ENCODE measurements at places on chromosomes 4 and X.

DNA sequence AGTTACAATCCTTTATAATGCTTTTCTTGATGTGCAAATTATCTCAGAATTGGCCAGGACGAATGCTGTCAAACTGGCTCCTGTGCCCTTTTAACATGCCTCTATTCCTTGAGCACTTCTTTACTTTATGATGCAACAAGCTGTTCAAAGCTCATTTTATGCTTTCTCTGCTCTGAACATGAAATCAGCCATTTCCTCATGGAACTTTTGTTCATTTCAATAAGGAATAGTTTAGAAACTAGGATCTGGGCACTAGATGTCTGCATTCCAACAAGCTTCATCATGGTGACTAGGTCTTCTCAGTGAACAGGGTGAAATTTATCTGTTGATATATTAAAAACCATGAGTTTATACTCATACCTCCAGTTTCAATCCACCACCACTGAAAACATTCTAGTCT, 87.3 kb upstream of the TEX13A start:
- no peak for DNase-seq

- DNase-seq: no peak
Measured at GRCh38 chrX:23749576-23749975, 6.5 kb upstream of the ACOT9 start.

DNA sequence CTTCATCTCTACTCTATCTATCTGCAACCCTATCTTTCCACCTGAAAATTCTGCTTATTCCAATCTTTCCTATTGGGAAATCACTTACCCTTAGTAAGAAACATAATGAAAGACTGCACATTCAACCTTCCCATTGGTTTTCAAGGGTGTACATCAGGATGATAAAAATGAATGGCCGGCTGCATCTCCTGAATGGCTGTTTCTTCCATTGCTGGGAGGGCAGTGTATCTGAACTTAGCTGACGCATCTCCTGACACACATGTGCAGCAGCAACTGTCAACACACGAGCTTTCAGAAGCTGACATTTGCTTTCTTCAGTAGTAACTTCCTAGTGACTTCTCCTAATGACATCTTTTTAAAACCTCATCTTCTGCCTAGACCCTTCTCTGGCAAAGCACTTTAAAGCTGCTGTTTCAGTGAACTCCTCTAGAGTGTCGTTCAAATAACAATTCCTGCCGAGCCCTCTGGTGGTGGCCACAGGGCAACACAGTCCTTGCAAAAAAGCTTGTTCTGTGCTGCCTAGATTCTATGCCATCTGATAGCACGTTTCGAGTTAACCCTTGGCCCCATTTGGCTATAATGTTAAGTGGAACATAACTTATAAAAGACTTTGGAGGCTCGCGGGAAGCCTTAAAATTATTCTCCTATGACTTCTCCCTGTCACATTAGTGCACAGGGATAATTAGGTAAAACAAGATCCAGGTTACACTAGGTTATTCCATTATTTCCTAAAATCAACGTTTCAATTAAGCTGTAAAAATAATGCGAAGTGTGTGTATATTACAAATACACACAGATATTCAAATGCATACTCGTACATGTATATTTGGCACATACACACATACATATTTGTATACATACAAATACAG, 2340.7 kb downstream of the PCDH7 start:
- no peak for DNase-seq

DNA sequence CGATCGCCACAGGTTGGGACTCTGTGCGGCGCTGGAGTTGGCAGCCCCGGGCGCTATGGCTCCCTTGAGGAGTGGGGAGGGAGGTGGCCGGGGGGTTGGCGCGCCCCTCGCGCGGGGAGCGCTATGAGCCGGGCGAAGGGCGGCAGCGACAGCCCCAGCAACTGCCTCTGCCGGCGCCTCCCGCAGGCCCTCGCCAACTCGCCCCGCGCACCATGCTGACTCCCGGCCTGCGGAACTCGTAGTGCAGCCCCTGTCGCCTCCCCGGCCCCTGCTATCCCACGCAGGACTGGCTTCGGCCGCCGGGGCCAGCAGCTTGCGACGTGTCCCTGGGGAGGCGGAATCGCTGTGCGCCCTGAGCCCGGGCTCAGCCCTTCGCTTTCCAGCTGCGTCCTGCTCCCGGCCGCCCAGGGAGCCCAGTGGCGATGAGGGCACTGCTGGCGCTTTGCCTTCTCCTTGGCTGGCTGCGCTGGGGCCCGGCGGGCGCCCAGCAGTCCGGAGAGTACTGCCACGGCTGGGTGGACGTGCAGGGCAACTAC, 415 bp downstream of the SHISA3 start:
- no peak for DNase-seq

GRCh38 chr4:100849319-100849718, 331.5 kb upstream of the EMCN start:
- DNase-seq: no peak

Data from activated CD4-positive, alpha-beta T cell treated with anti-CD3 and anti-CD28 coated beads, Interleukin-2, amount 50 U/mL, for 1 hour (primary cell).